ENCODE measurements at places on chromosomes 3 and 15.
A peak's percentile ranks its signal among the peaks of the same experiment; 100 is the strongest.

GRCh38 chr3:12444582-12445471 is 39.5 kb upstream of the TSEN2 start:
- DNase-seq, result no peak

DNA sequence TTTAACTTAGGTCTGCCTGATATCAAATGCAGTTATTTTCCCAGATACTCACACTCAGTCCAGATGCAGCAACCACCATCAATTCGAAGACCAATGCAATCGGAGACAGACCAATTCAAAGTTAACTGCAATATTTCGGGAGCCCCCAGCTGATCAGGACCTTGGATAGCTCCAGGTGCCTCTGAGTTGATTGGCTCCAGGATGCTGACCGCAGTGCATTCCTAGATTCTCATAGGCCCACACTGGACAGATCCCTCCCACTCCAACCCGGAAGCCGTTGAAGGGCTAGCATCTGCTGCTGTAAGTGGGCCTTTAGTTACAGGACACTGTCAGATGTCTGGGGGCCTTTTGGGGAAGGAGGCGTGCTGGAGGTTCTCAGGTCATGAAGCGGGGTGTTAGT is 89.5 kb upstream of the ATP2B2 start:
- peak; percentile 15 for DNase-seq

DNA sequence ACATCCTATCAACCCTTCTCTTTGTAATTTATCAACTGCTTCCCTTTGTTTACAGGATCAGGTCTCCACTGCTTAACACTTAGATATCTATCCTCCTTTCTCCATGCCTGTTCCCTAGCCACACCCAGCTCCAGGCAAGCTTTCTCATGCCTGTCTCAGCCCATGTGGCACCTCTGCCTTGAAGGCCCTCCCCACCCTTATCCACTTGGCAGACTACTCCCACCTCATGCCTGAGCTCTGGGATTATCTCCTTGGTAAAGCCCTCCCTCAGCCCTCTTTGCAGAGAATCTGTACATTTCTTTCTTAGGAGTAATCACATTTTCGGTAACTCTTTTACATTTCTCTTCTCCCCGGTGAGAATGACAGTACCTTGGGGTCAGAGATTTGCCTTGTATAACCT is 96.0 kb downstream of the ATP1B3 start:
- DNase-seq, result no peak

DNA sequence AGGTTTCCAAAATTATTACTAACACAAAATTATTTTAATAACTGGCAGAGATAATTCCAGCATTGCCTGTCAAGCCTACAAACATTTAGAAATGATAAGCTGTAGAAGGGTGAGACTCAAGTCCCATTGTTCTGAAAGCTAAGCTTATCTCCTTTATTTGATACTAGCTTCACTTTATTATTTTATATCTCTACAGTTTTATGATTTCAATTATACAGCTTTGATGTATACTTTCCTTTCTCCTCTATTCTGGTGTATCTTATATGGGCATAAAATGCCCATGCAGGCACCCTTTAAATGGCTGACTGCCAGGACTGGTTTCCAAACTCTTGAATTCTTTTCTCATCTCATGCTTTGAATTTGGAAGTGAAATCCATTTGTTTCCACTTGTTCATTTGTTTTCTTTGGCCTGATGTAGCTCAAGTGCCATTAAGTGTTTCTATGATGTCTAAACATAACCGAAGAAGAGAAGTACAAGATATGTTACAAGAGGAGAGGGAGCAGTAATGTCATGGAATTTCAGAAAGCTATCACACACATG is 372.1 kb upstream of the ARHGEF26 start:
- DNase-seq, result no peak

DNA sequence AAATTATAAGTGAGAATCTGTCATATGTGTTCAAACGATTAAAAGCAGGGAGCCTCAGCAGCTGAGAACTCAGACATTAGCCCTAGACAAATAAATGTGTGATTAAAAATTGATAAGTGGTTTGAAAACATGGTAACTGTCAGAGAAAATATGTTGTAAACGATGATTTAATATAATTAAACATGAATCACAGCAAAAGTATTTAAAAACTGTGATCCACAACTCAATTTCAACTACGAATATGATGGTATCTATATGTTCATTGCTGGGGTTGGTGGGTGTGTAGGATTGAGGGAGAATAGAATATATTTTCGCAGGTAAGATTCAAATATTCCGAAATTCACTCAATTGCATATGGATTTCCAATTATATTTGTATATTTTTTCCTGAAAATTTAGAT is 302.2 kb upstream of the CNTN3 start:
- no peak for DNase-seq

DNA sequence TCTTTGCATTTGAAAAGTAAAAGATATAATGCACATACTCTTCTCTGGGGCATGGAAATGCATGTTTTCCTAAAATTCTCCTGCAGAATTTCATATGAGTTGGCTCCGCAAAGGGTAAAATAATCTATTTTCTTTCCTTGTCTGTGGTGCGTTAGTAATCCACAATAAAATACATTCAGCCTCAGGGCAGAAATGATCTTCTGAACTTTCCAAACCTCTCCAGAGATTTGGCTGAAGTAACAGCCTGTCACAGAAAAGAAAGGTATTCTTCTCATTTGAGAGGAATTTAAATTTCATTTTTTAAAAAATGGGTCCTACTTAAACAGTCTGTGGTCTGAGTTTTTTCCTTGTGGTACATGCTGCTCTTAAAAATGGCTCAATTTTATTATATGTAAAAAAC is 182.7 kb upstream of the DCBLD2 start:
- no peak for DNase-seq

DNA sequence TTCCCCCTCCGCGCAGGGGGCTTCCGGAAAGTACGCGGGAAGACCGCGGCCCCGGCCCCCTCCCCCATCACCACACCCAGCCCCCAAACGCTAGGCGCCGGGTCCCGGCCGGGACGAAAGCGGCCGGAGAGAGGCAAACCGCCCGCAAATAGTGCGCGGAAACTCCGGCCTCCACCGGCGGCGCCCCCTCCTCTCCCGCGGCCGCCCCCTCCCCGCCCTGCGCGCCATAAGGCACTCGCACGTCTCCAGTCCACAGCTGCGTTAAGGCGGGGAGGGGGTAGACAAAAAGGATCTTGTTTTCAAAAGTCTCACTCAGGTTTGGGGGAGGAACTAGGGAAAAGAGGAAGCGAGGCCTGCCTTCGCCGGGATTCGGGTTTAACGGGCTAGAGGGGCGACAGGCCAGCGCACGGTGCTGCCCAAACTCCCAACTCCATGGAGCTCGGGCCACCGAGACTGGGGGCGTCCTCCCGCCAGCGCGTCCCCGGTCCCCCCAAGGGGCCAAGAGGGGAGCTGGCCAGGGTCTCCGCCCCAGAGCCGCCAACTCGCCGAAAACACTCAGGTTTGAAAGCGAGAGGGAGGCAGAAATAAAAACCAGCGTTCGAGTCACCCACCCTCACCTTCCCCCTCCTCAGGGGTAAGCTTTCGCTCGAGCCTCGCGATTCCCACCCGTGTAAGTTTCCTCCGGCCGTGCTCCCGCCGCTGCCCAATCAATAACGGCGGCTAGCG is 1.8 kb downstream of the ANP32A start:
- DNase-seq, result no peak

GRCh38 chr3:62672270-62672987 is 202.8 kb downstream of the CADPS start:
- no peak for DNase-seq

DNA sequence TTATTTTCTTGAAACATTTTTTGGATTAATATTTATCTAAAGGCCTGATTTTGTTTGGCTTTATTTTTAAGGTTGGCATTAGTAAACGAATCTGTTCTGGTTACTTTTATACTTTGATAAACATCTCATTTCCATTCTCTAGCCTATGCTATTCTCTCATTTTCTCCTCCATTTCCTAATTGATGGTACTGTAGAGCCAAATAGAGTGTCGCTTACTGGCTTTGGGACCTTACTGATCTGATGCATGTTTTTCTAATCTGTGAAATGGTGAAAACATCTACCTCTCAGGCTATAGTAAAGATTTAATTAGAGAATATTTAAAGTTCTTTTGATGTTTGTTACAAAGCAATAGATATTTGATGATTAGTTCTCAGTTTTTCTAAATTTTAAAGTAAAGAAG is 1.6 kb downstream of the LNP1 start:
- no peak for DNase-seq

Measured in stimulated activated CD4-positive, alpha-beta T cell treated with anti-CD3 and anti-CD28 coated beads, Interleukin-1b, Interleukin-23, amount 100 ng/mL, for 24 hours (primary cell).